ENCODE measurements at places on chromosomes 7 and 10.

DNA sequence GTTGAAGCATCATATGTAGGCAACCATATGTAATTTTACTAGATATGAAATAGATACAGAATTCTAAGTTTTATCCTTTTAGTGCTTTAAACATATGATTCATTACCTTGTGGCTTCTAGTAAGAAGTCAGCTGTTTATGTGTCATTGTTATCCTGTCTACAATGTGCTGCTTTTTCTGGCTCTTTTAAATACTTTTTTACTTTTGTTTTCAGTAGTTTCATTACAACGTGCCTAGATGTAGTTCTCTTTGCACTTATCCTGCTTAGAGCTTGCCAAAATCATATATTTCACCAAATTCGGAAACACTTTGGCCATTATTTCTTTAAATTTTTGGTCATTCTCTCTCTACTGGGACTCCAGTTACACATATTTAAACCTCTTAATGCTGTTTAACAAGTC is 26.4 kb downstream of the YAE1 start:
- no peak for DNase-seq

DNA sequence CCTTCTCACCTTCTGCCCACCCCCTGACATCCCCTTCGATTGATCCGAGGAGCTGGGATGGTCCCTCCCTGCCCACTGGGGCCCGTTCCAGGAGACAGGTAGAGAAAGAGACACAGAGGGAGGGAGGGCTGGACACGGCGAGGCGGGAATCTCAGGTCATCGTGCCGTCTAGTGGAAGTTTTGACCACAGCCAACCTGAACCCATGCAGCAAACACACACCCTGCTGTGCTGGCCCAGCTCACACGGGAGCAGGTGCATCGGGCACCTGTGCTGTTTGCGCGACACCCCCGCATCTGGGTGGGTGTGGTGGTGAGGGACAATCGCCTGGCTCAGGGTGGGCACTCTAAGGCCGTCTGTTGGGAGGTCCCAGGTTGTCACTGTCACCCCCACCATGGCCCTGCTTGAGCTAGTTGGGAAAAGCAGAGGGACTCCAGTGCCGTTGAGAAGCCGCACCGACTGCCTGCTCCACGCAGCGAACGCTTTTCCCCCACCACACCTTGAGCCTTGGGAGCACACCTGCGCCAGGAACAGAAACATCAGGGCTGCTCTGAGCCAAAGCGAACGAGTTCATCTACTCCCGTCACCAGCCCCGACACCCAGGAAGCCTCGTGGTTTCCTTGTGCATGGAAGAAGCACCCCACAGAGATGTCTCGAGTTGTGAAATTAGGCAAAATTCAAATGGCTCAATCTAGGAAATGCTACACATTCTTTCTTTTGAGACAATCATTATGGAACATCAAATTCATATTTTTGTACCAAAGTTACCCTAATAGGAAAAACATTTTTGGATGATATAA is 285.8 kb downstream of the DNAJB6 start:
- no peak for DNase-seq

- DNase-seq = no peak
Observed at GRCh38 chr7:33179519-33179918, 50.2 kb downstream of the BBS9 start.

- no peak for DNase-seq
Observed at GRCh38 chr10:3782146-3782450, 2.9 kb downstream of the KLF6 start.

GRCh38 chr7:143901332-143901667 is 676 bp downstream of the TCAF1 start:
- DNase-seq = no peak

DNA sequence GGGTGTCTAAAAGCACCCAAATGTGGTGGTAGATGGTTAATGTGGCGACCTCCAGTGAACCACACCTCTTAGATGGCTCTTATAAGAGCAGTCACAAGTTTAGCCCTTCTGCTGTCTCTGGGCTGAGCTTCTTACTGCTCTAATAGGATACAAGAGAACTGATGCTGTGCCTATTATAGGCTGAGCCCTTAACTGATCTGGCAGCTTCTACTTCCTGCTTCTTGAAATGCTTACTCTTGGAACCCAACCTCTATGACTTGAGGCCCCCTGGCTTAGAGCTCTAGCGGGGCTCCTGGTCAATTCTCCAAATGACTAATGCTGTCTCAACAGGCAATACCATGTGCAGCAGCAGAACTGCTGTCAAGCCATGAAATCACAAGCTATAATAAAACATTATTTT is 35.0 kb upstream of the LSM8 start:
- DNase-seq = no peak

GRCh38 chr7:99102809-99103690 is 40.9 kb downstream of the SMURF1 start:
- no peak for DNase-seq

GRCh38 chr10:102651455-102652169 is 7.3 kb downstream of the TRIM8 start:
- no peak for DNase-seq

- DNase-seq = no peak
Observed at GRCh38 chr7:110446658-110447057, 644.3 kb upstream of the LRRN3 start.

- peak; percentile 78 for DNase-seq
Observed at GRCh38 chr10:79221110-79222051, 125.9 kb upstream of the PPIF start.

GRCh38 chr10:110762849-110763211 is 108.9 kb upstream of the PDCD4 start:
- no peak for DNase-seq

DNA sequence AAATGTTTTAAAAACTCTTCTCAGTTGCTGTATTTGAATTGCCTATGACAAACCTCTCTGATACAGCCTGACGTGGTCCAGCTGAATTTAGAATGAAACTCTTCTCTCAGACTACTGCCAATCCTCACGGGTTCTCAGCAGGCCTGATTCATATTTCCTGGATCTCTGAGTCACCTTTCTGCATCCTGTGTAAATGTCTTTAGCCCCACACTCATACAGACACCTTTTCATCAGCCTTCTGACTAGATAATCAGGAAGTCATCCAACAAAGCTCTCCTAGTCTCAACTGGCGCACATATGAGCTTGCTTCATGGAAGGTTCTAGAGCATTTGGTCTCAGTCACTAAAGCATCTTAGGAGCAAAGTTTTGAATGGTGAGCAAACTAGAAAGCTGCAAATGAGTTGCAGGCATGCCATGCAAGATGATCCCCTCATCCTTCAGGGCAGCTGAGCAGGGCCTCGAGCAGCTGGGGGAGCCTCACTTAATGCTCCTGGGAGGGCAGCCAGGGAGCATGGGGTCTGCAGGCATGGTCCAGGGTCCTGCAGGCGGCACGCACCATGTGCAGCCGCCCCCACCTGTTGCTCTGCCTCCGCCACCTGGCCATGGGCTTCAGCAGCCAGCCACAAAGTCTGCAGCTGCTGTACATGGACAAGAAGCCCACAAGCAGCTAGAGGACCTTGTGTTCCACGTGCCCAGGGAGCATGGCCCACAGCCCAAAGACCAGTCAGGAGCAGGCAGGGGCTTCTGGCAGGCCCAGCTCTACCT is 182.8 kb downstream of the ARHGAP12 start:
- no peak for DNase-seq

DNA sequence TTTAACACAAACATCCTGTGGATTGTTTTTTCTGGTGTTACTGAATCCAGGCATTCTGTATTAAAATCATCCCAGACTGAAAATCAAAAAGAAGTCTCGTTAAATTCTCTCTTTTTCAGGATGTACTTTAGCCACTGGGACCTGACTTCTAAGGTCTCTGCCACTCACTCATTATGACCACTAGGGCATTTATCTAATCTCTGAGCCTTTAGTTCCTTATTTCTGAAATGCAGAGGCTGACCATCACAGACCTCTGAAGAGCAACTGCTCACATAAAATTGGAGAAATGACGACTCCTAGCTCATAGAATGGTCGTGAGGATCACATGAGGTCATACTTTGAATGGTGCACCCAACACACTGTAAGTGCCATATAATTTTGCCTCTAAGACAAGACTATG is 63.2 kb downstream of the KCNMA1 start:
- no peak for DNase-seq

- no peak for DNase-seq
Observed at GRCh38 chr10:132162021-132162531, 24.7 kb upstream of the DPYSL4 start.

- peak; percentile 37 for DNase-seq
Observed at GRCh38 chr10:103069453-103070331, 123.4 kb downstream of the NT5C2 start.

- no peak for DNase-seq
Observed at GRCh38 chr10:33192190-33192589, 142.3 kb downstream of the NRP1 start.

DNA sequence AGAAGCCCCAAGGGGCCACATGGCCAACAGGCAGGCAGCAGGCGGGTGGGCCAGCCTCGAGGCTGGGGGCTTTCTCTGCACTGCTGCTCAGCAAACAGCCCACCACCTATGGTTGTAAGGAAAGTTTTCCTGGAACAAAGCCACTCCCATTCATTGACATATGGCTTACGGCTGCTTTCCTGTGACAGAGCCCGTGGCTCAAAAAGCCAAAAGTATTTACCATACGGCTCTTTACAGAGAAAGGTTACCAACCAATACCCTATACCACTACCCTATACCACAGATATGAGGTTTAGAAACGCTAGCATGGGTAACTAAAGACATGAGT is 152.7 kb downstream of the MAD1L1 start:
- DNase-seq = no peak

DNA sequence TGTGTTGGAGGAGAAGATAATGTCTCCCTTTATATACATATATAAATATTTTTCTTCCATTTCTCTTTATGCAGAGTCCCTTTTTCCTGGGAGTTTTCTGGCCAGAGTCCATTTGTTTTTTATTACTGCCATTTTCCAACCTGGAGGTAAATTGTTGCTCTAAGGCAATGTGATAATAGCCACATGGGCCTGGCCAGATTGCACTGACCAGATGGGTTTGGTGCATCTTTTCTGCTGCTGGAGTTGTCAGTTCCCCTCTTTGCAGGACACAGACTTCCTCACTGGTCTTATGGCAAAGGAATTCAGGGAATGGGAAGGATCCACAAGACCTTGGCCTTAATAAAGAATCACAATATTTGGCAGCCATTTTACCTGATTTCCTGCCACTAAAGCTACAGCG is 254.9 kb downstream of the SORCS3 start:
- no peak for DNase-seq

GRCh38 chr7:80763289-80763688 is 124.8 kb downstream of the CD36 start:
- no peak for DNase-seq

DNA sequence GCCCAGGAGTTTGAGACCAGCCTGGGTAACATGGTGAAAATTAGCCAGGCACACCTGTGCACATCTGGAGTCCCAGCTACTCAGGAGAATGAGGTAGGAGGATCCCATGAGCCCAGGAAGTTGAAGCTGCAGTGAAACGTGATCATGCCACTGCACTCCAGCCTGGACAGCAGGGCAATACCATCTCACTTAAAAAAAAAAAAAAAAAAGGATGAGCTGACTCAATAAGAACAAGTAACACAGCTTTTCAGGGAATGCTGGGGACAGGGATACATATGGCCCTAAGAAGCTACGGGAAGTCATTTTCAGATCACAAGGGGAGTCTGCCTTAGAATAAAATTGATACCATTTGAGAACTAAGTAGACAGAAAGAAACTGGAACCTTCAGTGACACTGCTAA is 41.7 kb downstream of the FAM171A1 start:
- DNase-seq = no peak

DNA sequence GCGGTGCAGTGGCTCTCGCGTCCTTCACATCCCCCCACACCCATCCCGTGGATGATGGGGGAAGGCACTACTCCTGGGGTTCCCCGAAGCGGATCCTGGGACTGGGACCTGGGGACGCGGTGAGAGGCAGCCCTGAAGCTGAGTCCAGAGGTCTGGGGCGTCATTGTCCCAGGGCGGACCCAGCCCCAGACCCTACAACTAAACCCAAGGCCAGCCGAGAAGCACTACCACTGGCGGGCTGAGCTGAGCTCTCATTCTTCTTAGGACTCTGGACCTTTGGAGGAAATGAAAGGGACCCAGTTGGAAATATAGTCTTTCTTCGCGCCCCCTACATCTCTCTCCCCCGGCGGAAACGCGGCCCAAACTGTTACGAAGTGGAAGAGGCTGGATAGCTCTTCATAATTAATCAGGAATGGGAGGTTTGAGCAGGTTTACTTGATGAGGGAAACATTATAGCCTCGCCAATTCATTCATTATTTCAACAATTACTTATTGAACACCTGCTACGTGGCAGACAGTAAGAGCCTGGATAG is 389 bp upstream of the FBXL15 start:
- no peak for DNase-seq

DNA sequence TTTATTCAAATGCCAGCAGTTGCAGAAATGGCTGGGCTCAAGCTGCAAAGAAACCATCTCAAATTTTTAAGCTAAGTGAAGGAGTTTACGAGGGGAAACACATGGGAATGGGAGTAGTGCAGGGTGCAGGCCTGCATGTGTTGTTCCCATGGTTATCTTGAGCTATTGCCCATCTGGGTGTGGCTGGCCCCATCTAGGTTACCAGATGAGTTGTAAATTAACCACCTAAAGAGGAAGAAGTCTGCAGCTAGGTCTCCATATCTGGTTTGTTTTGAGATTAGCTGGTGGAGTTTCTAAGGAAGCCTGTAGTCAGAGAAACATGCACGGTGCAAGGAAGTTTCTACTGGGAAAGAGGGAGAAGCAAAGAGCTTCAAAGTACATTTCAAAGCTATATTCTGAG is 23.3 kb upstream of the STEAP2 start:
- no peak for DNase-seq

DNA sequence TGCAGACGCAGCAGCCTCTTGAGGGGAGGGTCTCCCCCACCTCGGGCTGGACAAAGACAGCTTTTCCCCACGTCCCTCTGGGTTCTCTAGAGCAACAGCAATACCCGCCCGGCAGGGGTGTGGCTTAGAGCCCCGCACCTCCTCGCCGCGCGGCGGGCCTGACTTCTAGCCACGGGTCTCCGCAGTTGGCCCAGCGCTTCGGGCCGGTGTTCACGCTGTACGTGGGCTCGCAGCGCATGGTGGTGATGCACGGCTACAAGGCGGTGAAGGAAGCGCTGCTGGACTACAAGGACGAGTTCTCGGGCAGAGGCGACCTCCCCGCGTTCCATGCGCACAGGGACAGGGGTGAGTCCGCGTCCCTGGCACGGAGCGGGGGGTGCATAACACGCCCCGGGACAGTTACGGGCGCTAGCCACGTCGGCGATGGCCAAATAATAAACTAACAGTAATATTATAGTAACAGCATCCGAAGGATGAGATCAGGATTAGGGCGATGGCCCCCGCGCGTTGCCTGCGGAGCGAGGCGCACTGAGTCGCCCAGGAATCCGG is 1.2 kb downstream of the CYP2E1 start:
- no peak for DNase-seq

- no peak for DNase-seq
Observed at GRCh38 chr10:97659589-97659988, 19.1 kb downstream of the PI4K2A start.

GRCh38 chr7:38881015-38881414 is 28.0 kb downstream of the VPS41 start:
- DNase-seq = no peak

Measured in left kidney (tissue), 8 donors.